ENCODE measurements at places on chromosomes 4 and X. TPM values are rescaled to one million over a fixed set of nuclear protein-coding genes. Genes with fewer than 3 reads are reported as not detected.
A peak's percentile ranks its signal among the peaks of the same experiment; 100 is the strongest.

GRCh38 chr4:3451956-3452355, 10.2 kb downstream of the HGFAC start:
- DNase-seq = no peak

DNA sequence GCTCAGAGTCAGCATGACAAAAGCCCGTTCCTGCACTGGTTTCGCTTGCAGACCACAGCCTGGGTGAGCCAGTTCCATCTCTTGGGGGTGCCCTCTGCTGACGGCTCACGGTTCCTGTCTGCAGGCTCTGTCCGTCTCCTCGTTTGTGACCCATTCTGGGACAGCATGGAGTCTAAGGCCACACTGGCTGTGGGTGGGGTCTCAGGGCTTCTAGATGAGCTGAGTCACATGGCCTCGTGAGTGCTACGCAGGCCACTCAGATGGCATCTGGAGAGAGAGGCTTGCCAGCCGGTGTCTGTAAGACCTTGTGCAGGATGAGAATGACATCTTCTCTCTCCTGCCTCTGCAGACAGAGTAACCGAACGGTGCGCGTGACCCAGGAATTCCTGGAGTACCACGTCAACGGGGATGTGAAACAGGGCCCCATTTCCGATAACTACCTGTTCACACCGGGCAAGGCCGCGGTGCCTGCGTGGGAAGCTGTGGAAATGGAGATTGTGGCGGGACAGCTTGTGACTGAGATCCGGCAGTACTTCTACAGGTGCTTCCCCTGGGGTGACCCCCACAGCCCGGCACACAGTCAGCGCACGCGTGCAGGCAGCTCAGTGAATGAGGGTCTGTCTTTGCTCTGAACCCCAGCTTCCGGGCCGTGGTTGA, 31.6 kb upstream of the MRFAP1 start:
- no peak for DNase-seq

DNA sequence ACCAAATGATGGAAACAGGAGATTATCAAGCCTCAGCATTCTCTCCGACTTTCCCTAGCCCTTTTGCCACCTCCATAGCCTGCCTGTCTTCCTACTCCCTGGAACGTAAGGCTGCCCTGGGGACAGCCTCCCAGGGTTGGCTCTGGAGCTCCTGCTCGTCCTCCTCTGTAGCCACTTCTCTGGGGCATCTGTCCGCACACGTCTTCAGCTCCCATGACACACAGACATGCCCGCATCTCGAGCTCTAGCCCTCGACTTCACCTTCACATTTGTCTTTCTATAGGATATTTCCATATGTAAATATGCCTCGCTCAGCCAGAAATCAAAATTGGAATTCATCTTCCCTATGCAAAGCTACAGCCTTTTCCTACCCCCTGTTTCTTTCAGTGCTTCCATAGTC, 67.7 kb downstream of the TSC22D3 start:
- no peak for DNase-seq

DNA sequence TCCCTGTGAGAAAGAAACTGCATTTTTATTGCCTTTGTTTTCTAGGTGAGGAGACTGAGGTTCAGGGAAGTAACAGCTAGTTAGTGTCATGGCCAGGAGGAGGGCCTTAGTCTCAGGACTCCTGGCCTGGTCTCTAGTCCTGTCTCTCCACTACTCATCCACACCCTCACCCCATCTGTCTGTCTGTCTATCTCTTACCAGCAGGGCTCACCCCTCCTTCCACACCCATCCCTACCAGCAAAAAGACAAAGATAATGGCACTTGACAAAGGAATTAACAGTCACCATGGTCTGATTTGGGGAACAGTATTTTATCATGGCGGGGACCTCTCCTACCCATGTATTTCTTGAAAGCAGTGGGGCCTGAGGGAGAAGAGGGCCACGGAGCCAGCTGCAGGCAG, 125.8 kb downstream of the REPS2 start:
- DNase-seq = no peak

DNA sequence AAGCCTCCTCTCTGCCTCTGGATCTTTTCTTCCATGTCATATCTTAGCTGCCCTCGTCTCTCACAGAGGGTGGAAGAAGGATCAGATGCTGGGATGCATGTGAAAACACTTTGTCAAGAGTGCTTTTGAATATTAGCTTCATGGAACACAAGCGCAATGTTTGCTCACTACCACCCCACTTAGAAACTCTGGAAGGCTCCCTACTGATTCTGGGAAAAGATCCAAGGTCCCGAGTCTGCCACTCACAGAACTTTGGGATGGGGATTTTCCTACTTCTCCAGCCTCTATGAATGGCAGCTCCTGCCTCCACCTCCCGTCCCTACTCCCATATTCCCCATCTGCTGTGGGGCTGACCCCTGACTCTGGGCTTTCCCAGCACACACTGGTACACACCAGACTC, 40.2 kb upstream of the CRMP1 start:
- DNase-seq = no peak

DNA sequence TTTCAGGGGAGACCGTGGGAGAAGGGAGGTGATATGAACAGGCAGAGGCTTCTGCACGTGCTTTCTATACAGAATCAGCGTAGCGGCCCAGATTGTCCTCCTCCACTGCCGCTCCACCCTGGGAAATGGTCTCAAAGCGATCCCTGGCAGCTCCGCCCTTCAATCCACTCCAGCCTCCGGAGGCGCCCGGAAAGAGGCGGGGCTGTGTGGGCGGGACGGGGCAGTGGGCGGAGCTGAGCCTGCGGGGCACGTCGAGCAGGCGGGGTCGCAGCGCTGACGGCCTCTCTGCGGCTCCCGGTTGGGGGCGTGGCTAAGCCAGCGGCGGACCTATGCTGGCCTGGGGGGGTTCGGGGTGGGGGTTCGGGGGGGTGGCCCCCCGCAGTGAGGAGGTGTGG, 210 bp upstream of the SMIM10L2A start:
- peak; percentile 75 for DNase-seq

DNA sequence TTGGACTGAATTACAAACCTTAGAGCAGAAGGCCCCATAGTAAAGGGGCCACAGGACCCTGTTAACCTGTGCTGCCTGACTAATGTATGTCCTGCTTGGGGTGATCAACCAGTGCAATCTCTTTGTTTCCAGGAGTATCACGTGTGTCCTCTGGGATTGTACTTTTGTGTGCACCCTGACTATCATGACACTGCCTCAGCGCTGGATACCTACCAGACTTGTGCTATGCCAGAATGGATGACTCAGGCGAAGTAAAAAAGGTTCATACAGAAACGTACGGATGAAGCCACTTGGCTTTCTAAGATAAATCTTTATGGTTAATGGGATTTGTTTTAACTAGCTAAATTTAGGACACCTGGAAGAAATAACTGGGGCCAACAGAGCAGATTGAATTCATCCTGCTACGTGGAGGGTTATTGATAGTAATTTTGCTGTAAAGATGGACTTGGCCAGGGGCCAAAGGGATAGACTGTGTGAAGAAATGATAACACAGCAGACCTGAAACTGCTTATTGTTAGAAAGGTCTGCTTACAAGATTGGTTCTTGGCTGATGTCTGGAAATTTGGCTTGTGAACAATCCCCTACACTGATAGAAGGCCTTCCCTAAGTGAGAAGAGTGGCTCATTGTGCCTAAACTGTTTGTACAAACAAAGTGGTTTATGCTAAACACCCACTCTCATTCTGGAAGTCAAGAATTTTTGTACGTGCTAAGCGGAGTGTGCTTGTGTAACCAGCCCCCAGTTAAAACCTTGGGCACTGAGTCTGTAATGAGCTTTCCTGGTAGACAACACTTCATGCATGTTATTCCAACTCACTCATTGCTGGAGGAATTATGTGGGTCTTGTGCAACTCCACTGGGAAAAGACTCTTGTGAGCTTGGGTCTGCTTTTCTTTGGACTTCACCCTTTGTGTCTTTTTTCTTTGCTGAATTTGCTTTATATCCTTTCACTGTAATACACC, 750.5 kb upstream of the HTR2C start:
- no peak for DNase-seq

GRCh38 chr4:26081795-26082498, 167.9 kb downstream of the SMIM20 start:
- DNase-seq = no peak

GRCh38 chrX:97867266-97867665, 983.6 kb downstream of the RPA4 start:
- DNase-seq = no peak

GNRHR gene
- polyA plus RNA-seq = not detected

MAOB gene
- 0.87 TPM for polyA plus RNA-seq

GRCh38 chrX:121336831-121337421, 289.5 kb downstream of the GLUD2 start:
- no peak for DNase-seq

- no peak for DNase-seq
These were observed 219.5 kb downstream of the HS6ST2 start for GRCh38 chrX:132738951-132739350.

DNA sequence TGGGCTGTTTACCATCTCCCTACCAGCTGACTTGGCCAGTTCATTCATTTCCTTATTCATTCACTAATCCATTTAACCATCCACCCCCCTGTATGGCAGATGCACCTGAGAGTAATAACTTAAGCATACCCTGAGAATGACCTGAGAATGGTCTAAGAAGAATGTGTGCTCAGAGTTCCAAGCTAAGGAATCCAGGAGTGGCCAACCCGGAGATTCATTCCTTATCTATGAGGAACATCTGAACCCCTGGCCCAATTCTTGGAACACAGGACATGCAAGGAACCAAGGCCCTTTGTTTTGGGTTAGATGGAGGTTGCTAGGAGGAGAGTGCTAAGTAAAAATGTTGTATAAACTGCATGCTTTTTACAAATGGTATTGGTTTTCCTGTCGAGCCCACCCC, 13.5 kb upstream of the STARD8 start:
- DNase-seq = no peak

DNA sequence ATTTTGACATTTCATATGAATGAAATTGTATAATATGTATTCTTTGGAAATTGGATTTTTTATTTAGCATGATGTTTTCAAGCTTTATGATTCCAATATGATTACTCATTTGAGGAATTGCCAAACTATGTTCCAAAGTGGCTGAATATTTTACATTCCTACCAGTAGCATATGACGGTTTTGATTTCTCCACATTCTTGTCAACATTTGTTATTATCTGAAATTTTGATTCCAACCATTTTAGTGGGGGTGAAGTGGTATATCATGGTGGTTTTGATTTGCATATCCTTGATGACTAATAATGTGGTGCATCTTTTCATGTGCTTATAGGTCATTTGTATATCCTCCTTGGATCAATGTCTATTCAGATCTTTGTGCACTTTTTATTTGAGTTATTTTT, 2.6 kb upstream of the BEX1 start:
- no peak for DNase-seq

DNA sequence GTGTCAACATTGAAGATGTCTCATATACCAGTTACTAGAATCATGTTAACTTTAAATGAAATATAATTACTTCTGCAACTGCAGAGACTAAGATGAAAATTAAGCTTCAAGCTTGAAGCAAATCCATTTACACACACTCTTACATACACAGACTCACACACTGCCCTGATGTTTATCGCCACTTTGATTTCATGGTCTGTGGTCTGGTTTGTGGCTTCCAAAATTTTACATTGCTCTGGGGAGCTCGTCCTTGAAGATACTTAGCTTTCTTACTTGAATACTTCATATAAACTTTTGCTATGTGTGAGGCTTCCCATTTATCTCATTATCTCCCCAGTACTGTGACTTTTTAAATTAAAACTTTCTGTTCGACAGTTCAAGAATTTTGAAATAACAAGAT, 35.8 kb downstream of the ARHGEF38 start:
- no peak for DNase-seq

CPZ gene
- not detected for polyA plus RNA-seq

GRCh38 chr4:171919314-171919713, 106.1 kb downstream of the GALNTL6 start:
- DNase-seq = no peak

- DNase-seq = no peak
These were observed 256.1 kb downstream of the THOC2 start for GRCh38 chrX:123476611-123477219.

F11 gene
- polyA plus RNA-seq = not detected

DGAT2L6 gene
- not detected for polyA plus RNA-seq

- no peak for DNase-seq
These were observed 68.2 kb downstream of the AGTR2 start for GRCh38 chrX:116238567-116239255.

DNA sequence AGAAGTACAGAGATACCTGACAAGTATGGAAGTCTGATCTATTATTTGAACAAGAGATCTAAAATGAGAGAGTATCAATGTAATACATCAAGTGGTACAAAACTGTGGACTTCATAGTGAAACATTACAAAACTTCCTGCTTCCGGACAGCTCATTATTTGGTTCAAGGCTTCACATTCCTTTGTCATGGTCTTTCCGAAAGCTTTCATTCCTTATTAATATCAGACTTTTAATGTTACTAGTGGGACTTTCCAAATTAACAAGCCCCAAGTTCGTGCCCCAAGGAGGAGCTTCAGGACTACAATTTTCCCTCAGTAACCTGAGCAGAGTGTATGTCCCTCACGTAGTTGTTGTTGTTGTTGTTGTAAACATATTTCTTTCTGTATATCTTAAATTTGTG, 1.2 kb downstream of the CHIC2 start:
- DNase-seq = no peak

Data from muscle of arm (tissue), 14 donors.